Adipocyte (in vitro differentiated cells): ENCODE measurements at places on chromosomes 16 and 17.

GRCh38 chr16:88064011-88064888 lies 113.0 kb downstream of the BANP start:
- DNase-seq, result no peak

DNA sequence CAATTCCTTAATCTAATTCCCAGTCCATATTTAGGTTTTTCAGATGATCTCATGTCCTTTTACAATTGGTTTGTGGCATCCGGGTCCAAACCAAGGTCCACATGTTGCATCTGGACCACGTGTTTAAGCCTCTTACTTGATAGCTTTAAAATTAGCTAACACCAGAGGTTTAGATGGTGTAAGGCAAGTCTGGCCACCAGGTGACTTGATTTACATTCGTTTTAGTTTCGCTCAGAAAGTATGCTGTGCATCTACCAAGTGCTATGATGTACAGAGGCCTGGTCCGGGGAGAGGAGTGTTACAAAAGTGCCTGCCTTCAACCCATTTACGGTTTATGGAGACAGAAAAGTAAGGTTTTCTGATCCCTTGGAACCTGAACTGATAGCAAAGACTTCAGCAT lies 878 bp upstream of the DNAJA2 start:
- DNase-seq, result peak; percentile 42

- peak; percentile 6 for DNase-seq
Observed at GRCh38 chr16:14528306-14528705, 101.8 kb downstream of the PARN start.

- peak; percentile 91 for DNase-seq
Observed at GRCh38 chr16:11350921-11351335, 5.7 kb downstream of the RMI2 start.

DNA sequence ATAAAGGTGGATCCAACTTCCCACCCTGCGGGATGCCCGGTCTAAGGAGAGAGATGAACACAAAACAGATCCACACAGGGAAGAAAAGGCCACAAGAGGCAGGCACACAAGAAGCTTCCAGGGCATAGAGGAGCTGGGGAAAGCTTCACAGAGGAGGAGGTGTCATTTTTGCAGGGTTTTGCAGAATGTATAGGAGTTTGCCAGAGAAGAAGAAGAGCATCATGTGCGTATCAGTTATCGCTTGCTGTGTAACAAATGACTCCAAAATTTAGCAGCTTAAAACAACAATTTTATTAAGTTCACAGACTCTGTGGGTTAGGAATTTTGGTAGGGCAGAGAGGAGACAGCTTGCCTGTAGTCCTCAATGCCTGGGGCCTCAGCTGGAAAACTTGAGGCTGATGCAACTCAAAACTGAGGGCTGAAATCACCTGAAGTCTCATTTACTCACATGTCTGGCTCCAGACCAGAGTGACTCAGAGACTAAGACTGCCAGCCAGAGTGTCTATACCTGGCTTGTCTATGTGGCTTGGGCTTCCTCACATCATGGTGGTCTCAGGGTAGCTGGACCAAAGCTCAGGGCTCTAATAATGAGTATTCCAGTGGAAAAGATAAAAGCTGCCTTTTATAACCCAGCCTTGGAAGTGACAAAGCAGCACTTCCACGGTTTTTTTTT lies 33.9 kb upstream of the ZNF423 start:
- no peak for DNase-seq

DNA sequence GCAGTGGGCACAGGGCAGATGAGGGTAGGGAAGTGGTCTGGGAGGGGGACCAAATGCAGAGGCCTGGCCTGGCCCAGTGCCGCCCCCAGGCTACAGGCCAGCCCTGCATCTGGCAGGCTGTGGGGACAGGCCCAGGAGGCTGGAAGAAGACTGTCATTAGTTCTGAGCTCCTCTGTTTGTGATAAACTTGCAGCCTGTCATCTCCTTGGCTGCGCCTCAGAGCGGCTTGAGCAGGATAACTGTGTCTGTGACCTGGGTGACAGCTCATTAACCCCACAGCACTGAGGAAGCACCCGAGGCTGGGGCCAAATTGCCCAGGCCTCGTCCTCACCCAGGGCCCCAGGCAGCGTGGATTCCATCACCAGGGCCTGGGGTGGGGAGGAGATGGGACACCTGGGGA lies 23.9 kb downstream of the ABCC3 start:
- DNase-seq, result no peak

- DNase-seq, result no peak
Observed at GRCh38 chr17:57762452-57763395, 17.6 kb upstream of the CCDC182 start.

DNA sequence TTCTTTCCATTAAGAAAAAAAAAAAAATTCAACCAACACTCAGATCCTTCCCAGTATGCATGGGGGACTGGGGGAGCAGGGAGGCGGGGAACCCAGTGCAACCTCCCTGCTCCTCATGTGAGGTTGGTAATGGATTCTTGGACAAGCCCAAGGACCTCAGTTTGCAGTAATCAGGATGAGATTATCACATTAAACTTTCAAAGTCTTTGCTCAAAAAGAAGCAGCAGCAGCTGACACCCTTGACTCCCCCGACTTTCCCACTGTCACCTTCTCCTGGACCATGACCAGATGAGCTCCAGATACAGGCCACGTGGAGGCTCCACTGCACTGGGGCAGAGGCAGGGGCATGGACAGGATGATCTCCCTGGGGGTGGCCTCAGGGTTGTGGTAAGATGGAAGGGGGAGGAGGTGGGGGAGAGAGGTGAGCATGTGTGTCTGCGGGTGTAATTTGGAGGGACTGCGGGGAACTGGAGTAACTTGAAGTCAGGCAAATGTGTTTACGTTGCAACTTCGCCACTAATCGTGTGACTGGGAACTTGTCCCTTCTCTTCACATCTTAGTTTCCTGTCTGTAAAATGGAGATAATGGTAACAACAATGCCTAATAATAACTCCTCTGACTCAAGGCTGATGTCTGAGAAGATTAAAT lies 19.8 kb downstream of the ZNF385C start:
- DNase-seq, result no peak

DNA sequence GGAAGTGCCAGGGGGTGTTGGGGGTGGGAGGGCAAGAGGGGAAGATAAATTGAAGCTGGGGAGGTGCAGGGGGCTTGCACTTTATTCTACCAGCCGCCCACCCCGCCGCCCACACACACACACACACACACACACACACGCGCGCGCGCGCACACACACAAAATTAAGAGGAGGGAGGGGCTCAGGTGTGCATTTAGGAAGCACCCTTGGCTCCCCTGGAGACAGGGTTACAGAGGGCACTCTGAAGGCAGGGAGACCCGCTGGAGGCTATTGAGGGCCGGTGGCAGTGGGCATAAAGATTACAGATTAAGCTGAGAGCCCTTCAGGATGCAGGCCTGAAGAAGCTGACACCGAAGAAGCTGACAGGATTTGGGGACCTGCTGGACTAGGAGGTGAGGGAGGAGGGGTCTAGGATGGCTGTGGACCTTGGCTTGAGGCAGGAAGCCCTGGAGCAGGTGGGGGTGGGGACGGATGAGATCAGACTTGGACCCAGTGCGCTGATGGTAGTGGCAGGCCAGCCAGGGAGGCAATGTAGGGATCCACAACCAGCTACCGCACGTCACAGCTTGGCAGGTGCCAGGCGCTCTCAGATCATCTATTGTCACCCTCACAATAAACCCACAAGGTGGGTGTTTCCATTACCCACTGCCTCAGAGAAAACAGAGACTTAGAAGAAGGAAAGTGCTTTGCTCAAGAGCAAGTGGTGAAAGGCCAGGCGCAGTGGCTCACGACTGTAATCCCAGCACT lies 772 bp upstream of the SAMD14 start:
- no peak for DNase-seq

- no peak for DNase-seq
Observed at GRCh38 chr16:62079236-62079635, 43.0 kb upstream of the CDH8 start.

DNA sequence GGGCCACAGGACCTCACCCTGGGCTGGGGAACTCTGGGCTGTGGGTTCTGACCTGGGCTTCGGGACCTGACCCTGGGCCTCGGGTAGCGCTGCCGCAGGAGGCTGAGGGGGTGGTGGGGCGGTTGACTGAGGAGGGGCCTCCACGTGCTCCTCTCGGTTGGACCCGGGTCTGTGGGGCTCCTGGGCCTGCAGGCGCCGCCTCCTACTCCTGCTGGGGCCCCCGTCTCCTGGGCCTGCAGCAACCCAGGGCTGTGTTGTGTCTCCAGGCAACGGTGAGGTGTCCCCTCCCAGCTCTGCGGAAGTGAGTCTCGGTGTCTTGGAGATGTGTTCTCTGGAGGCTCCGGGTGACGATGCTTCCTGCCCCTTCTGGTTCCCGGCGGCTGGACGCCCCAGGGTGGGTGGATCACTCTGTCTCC lies 41.5 kb upstream of the GNG13 start:
- DNase-seq, result no peak

- DNase-seq, result peak; percentile 87
Observed at GRCh38 chr17:57954397-57955182, 622 bp downstream of the CUEDC1 start.

DNA sequence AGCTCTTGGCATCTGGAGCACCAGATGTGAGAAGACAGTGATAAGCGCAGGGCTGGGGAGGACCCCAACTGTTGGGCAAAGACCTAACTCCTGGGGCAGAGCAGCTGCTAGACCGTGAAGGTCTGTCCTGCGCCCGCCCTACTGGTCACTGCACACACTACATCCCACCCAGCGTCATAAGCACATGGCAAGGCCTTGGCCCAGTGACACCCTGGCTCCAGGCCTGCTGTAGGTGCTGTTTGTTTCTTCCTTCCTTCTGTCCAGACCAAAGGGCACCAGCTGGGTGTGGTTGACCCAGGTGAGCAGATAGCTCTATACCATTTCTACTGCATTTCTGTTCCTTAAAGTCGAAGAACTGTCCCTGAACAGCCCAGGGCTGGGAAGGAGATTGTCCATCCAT lies 6.4 kb downstream of the TRPV3 start:
- DNase-seq, result no peak

DNA sequence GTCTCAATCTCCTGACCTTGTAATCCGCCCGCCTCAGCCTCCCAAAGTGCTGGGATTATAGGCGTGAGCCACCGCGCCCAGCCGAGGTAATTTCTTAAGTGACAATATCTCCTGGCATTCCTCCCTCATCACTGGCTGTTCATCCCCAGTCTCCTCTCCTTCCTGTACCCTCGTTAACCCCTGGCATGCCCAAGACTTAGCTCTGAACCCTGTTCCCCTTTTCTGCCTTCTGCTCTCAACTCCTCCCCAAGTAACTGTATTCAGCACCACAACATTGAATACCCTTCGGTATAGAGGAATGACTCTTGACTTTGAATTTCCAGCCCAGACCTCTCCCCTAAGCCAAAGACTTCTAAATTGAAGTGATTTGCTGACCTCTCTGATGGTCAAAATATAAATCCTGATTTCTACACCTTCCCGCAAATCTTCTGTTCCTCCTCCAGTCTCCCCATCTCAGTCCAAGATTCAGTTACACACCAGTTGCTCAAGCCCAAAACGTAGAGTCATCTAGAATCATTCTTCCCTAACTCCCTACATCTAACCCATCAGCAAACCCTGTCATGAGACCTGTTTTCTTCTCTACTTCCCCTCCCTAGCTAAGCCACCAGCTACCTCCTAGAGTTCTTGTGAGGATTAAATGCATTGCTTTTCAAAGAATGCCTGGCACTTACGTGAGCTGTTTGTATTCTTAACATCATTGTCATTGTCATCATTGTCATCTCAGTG lies 14.8 kb downstream of the PMP22 start:
- DNase-seq, result no peak
